ENCODE measurements at places on chromosomes 11 and 22.

DNA sequence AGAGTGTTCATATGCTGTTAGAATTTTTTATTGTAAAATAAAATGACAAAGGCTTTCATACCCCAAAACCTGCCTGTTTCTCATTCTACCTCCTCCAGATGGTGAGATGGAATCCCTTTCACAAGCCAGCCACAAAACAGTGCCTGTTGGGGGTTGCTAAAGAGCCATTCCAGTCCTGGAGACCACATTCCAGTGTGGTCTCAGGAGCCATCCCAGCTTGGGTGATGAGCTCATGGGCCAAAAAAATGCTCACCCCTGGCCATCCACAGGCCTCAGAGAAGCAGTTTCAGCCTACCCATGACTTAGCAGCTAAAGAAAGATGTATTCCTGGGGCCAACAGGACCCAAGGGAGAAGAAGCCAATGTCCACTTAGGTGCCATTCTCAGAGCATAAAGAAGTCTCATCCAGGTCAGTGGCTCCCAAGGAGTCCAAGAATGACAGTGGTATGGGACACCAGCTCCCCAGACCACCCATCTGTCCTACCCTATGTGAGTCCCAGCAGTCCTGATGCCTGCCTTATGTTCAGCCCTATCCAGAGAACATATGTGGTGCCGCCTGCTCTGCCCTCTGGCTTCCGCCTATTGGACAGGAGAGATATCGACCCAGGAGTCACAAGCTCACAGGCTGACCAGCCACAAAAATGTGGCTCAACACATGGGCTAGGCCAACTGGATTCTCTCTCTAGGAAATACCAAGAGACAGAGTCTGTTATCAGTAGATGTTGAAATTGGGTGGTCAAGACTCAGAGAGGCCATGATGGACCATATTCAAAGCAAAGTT is 26.4 kb downstream of the C11orf91 start:
- no peak for DNase-seq

- DNase-seq, result no peak
Measured at GRCh38 chr11:70164705-70165104, 38.4 kb upstream of the FADD start.

DNA sequence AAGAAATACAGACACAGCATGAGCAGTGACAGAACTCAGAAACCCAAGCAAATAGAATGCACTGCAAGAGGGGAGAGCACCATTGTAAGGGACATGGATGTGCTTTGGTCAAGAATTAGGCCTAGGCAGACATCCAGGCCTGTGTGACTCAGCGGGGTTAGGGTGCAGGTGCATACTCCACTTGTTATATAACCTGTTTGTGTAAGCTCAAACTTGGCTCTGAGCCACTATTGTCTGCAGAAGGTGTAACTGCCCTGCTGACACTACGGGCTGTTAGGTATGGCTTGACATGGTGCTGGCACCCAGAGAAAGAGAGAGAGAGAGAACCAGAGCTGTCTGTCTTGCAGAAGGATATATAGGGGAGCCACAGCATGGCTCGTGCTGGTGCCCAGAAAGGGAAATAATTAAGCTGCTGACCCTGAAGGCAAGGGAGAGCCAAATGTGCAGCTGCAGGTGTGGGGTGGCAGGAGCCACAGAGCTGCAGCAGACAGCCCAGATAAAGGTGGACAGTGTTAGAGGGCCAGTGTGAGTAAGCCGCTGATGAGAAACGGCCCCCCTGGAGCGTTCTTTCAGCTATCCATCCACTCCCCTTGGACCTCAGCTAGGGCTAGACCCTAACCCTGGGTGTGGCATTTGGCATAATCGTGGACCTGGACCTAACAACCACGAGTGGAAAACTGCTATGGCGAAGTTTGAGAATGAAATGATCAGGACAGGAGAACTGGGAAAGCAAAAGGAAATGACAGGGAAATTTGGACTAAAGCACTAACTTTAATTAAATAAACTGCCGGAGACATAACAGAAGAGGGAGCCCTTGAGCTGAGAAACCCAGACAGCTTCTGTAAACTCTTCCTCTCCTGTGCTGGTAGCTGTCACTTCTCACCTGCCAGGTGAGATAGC is 253.0 kb upstream of the CCDC179 start:
- no peak for DNase-seq

DNA sequence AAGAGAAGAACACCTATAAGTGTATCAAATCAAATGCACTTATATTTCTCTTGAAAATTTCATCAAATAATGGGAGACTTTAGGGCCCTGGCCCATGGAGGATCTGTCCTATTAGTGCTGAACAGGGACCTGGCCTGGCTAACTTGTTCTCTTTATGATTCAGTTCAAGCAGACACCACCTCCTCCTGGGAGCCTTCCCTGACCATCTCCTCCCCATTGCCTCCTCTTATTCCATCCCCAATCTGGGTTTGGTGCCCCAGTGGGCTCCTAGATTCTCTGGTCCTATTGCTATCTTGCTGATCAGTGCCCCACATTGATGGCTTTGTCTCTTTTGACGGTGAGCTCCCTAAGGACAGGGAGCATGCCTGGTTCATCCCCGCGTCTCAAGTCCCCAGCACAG is 60.1 kb downstream of the MICAL2 start:
- DNase-seq, result no peak

DNA sequence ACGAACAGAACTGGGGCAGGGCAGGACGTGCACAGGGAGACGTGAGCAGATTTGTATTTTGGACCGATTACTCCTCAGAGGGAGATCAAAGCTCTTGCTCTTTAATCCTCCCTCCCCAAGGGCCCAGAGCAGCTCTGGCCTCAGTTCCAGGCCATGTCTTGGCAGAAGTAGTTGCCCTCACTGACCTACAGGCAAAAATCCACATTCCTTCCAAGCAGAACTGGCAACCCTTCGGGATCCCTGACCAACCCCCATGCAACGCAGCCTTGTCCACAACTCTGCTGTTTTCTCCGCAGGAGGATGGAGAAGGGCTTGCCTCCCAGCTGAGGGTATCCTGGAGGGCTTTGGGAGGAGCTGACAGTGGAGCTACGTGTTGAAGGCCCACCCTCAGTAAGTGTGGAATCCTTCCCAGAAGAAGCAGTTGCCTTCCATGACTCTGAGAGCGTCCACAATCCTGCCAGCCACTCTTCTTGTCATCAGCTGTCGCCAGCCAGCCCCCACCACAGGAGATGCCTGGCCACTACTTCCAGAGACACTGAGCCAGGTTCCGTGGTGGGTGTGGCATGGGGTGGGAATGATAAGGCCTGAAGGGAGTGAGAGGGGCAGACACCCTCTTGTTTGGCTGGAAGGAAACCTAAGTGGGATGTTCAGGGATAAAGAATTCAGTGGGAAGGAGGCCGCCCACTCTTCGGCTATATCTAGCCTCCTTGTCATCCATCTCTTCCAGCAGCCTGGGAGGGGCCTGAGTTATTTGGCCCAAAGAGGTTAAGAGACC is 68.1 kb downstream of the PDE2A start:
- no peak for DNase-seq

DNA sequence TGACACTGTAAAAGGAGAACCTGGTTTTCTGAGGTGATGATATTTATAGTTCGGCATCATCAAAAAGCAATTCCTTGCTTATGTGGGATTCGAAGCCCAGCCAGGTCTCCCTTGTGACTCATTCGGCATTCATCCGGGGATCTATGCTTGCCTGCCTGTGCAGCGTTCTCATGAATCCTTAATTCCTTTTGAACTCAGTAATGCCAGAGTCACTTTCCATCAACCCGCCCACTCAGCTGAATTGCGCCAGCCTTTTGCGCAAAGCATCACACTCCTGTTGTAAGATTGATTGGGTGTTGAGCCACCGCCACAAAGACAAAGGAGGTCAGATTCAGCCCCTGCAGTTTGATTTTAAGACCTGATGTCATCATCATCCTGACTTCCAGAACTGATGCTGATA is 128.6 kb downstream of the SLC17A6 start:
- DNase-seq, result no peak

DNA sequence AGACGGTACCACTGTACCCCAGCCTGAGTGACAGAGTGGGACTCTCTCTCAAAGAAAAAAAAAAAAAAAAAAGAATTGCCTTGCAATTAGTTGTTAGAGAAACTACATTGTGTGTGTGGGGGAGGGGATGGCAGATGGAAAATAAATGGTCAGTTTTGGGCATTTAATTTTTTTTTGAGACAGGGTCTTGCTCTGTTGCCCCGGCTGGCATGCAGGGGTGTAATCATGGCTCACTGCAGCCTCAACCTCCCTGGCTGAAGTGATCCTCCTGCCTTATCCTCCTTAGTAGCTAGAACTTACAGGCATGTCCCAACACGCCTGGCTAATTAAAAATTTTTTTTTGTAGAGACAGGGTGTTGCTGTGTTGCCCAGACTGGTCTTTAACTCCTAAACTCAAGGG is 36.4 kb downstream of the WEE1 start:
- no peak for DNase-seq

GRCh38 chr11:82577246-82577645 is 156.4 kb downstream of the FAM181B start:
- no peak for DNase-seq

DNA sequence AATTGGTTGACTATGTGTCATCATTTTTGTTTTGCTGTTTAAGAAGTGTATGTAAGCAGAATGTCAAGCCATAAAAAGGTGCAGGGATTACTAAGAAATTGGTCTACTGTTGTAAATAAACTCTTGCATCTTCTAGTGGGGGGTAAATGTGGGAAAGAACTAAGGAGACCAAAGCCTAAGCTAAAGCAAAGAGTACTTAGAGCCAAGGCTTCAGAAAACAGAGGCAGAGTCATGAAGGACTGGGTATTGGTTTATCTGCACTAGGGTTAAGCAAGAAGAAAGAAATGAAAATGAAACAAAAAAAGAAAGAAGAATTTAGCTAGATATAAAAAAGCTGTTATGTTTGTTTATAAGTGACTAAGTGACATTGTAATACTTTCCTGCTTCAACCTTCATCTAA is 628.1 kb downstream of the METTL15 start:
- DNase-seq, result no peak

GRCh38 chr11:32317643-32318042 is 117.7 kb downstream of the WT1 start:
- DNase-seq, result no peak

- DNase-seq, result peak; percentile 61
Measured at GRCh38 chr11:66868726-66869566, 12.1 kb downstream of the LRFN4 start.

- DNase-seq, result no peak
Measured at GRCh38 chr11:82899186-82899820, 927 bp downstream of the PRCP start.

GRCh38 chr11:65900125-65900898 is at the start of gene FOSL1:
Gene FOSL1 (minus strand): TSS chr11:65900388. CDS start chr11:65900339, 49 bp downstream.
- peak; percentile 94 for DNase-seq

- DNase-seq, result no peak
Measured at GRCh38 chr22:32622004-32622743, 147.6 kb downstream of the FBXO7 start.

GRCh38 chr11:67670316-67671210 is 3.9 kb downstream of the ALDH3B2 start:
- DNase-seq, result no peak

- DNase-seq, result no peak
Measured at GRCh38 chr22:35894464-35894878, 134.2 kb downstream of the RBFOX2 start.

DNA sequence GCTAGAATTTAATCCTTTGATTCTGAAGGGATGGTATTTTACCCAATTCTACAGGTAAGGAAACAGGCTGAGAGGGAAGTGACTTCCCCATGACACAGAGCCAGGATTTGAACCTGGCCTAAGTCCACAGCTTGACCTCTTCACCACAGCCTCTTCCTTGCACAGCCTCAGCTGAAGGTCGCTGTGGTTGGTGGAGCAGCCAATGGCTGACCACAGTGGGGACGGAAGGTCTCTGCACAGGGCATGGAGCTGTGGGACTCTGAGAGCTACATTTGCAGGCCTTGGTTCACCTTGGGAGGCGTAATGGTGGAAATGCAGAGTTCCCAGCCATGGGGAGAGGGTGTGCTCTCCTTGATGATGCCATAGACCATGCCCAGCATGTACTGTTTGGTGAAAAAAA is 295.0 kb downstream of the DDX10 start:
- no peak for DNase-seq

DNA sequence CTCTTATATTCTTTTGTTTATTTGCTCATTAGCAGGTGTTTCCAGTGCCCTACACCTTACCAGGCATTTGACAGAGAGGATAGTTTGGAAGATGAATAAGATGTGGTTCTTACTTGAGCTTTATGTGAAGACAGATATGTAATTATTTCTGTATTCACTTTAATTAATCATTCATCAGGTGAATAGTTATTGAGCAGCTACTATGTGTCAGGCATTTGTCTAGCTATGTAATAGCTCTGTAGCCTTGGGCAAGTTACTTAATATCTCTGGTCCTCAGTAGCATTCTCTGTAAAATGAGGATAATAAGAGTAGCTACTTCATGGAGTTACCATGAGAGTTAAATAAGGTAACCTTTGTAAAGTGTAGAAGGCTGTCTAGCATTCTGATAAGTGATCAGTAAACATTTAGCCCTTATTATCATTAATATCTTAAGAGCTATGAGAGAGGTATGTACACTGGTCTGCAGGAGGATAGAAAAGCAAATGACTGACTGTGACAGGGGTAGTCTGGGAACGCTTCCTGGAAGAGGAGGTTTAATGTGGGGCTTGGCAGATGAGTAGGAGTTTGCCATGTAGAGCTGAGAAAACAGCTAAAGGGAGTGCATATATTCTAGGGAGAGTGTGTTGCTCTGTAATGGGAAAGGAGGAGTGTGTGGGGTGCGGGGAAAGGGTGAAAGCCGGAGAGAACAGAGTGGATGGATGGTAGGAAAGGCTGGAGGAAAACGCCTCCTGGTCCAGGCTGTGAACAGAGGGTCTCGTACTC is 56.1 kb downstream of the MICAL2 start:
- no peak for DNase-seq

DNA sequence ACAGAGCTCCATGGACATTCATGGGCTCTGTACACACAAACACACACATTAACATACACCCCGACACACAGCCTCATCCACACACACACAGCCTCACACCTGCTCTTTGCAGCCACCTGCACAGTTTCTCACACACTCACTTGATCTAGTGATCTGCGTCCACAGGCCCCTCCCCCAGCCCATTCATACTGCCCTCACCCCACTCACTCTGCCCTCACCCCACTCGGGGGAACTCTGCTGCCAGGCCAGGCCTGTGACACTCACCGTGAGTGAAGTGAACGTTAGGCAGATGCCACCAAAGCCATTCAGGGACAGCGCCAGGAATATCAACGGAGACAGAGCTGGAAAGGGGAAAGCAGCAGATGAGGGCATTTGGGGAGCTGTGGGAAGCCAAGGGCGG is 15.0 kb downstream of the SLC43A1 start:
- no peak for DNase-seq

- DNase-seq, result no peak
Measured at GRCh38 chr11:7524462-7525235, 10.8 kb downstream of the PPFIBP2 start.

DNA sequence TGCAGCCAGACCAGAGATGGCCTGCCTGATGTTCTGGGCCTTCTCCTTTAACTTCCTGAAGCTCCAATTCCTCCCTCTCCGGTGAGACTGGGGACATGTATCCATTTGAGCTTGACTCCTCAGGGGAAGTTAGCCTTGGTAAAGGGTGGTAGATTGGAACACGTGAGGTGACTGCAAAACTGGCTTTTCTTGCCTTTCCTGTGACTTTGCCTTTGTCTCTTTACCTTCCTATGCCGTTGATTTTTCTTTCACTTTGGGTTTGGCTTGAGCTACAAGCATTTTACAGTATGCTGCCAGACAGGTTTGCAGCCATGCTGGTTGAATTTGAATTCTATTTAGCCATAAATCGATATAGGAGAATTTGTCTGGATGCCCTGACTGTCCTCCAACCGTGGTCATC is 16.8 kb upstream of the GLYATL1 start:
- DNase-seq, result no peak
